ENCODE measurements at places on chromosomes 11 and 22.
A peak's percentile ranks its signal among the peaks of the same experiment; 100 is the strongest.

GRCh38 chr11:77799338-77799737, 21.2 kb downstream of the RSF1 start:
- no peak for DNase-seq

- no peak for DNase-seq
Measured at GRCh38 chr11:130208241-130209127, 48.9 kb downstream of the ST14 start.

DNA sequence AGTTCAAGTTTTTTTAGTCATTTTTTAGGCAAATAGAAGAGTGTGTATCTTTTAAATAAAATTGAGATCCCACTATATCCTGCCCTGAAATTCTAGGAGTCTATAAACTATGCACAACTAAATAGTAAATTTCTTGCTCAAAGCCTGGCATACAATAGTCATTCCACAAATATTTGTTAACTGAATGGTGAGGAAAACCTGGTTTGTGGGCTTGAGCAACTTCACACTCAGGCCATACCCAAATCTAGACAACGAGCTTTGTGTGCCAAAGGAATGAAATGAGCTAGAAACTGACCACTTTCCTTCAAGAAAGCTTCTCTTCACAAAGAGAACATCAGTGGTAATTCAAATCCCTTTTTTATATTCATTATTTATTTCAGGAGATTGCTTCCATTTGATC, 39.6 kb upstream of the AMOTL1 start:
- no peak for DNase-seq

DNA sequence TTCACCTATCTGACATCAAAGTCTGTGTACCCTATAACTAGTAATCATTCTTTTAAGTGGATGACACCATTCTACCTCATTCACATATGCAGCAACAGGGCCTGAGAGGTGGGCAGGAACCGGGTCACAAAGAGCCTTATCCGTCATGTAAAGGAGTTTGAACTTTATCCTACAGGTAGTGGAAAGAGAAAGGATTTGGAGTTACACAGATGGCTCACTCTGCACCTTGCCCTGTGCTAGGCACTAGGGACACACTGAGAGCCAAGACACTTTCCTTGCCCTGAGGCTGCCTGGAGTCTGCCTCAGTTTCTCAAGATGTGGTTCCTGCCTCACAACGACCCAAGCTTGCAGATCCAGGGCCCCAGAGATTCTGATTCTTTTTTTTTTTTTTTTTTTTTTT, 14.3 kb upstream of the ACER3 start:
- no peak for DNase-seq

GRCh38 chr11:2315395-2316168, 13.8 kb downstream of the TSPAN32 start:
- DNase-seq: no peak

- no peak for DNase-seq
Measured at GRCh38 chr22:49789289-49790141, 38.2 kb downstream of the BRD1 start.

DNA sequence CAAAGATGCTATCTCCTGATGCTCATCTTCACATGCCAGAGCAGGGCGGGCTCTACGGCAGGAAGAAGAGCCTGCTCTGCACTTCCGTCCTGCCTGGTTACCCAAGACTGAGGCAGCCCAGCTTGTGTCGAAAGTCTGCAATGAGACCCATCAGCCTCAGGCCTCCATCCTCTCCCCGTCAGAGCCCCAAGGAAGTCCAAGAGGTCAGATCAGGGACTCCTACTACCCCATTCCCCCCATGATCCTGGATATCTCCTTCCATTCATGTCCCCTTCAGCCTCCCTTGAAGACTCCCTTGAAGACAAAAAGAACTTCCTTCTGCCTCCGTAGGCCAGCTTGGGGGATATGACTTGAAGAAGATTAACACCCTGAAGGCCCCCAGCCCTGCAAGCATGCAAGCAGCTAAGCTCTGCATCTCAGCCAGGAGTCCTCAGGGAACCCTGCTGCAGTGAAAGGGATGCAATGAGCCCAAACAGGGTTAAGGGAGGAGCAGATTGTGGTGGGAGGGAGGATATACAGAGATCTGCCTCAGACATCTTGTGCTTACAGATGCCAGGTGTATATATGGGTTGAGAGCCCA, 85.6 kb downstream of the TRIM29 start:
- no peak for DNase-seq

DNA sequence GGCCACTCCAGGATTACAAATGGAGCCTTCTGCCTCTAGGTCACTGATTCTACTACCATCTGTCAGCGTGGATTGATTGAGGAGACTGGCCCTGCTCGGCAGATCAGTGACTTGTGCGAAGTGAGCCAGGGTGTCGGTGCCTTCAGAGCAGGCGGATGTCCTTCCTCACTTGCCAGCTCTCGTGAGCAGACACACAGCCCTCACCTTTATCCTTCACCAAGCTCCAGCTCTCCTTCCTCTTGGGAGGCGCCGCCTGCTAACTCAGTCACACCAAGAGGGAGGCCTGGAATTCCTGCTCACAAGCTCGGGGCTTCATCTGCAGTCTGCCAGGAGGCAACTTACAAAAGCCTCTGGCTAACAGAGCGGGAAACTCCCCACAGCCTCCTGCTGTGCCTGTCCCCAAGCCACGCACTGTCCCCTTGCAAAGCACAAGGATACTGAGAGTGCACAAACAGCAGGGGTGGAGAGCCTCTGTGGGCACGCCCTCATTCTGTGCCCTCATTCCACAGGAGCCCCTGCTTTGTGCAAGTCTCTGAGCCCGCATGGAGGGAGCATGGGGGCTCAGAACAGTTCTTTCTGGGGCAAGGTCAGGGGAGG, 3.5 kb upstream of the TCF20 start:
- DNase-seq: no peak

GRCh38 chr11:21119411-21119810, 450.0 kb downstream of the NELL1 start:
- no peak for DNase-seq

- no peak for DNase-seq
Measured at GRCh38 chr11:93942176-93942575, 79.0 kb upstream of the HEPHL1 start.

GRCh38 chr11:70352601-70353000, 45.7 kb upstream of the CTTN start:
- DNase-seq: no peak

GRCh38 chr22:43256569-43256968, 69.6 kb upstream of the TTLL12 start:
- DNase-seq: no peak

DNA sequence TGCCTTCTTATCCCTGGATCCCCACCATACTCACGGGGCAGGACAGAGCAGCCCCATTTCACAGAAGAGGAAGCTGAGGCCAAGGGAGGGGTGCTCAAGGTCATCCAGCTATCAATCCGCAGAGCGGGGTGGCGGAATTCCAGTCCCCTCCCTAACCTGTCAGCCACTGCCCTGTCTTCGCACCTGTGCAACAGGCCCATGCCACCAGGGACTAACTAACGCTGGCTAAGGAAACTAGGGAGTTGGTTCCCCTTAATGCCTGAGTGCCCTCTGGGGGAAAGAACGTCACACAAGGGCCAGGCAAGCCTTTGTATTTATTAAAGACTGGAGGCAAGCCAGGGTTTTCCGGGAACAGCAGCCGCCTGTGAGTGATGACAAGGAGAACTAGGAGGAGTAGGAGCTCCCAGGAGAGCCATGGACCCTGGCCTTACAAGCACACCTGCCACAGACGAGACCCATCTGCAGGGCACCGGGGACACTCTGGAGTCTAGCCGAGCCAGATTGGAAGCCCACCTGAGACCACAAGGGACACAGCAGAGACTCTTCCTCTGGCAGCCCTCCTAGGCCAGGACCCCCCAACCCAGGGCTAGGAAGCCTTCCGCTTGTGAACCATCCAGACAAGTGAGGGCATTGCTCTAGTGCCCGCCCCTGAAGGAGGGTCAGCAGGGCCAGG, 64.4 kb downstream of the MYH9 start:
- peak; percentile 70 for DNase-seq

DNA sequence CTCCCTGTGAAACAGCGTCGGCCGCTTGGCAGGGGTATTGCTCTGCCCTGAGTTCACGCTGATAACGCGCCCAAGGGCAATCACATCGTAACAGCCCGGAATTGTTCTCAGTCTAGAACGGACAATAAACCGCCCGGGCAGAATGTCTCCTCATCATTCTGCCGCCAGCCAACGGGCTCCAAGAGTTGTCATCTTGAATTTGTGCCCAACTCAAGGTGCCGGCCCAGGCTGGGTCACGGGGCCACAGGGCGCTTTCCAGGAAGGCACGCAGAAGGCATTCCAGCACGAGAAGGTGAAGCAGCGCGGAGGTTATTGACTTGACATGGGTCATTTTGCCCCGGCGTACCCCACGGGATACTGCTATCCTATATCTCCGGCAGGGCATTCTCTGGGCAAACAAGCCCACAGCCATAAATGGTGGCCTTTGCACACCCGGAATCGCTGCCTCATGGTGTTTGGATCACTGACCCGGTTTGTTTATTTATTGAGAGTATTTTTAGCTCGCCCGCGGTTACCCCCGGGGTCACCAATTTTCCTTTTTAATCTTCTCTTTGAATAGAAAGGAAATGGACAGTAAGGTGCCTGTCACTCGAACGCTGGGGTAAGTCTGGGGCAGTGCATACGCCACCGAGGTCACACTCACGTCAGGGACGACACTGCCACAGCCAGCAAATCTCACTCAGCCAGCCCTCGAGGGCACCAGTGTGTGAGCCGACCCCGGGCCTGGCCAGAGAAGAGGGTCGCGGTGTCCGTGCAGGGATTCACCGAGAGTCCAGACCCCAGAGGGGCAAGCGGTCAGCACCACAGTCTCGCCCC, 72.4 kb upstream of the FGF3 start:
- DNase-seq: no peak

- no peak for DNase-seq
Measured at GRCh38 chr11:73473252-73473651, 97.1 kb downstream of the RELT start.

- no peak for DNase-seq
Measured at GRCh38 chr11:132187386-132187785, 817.0 kb downstream of the NTM start.

DNA sequence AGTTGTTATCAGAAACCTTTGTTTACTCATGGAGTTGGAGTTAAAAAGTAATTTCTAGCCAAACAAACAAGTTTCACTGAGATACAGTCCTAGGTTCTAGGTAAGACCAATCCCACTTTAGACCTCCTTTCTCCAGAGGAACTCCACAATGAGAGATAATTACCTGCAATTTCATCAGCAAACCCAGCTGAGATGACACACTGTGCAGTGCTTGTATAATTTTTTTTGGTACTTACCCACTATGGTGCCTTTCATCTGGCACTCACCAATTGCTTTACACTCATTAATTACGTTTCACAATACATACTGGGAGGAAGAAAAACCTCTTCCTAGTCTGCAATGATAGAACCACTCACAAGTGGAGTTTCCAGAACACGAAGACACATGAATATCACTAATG, 1.8 kb upstream of the MUC15 start:
- DNase-seq: no peak

DNA sequence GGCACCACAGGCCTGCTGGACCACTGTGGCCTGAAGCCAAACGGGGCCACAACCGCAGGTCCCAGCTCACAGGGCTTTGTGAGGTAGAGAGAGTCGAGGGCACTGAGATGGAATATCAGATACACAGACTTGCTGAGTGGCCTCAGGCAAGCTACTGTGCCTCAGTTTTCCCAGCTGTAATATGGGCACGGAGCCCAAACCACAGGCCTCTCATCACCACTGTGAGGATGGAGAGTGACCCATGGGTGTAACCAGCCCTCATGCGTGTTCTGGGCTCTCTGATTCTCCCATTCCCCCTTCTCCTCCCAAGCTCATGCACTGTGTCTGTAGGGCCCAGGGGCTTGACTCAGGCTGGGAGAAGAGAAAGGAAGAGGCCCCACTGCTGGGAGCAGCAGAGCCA, 4.2 kb downstream of the UNC93B1 start:
- DNase-seq: no peak

- no peak for DNase-seq
Measured at GRCh38 chr11:35247863-35248262, 108.9 kb downstream of the CD44 start.

- DNase-seq: no peak
Measured at GRCh38 chr11:76656571-76657081, 13.9 kb downstream of the LRRC32 start.

DNA sequence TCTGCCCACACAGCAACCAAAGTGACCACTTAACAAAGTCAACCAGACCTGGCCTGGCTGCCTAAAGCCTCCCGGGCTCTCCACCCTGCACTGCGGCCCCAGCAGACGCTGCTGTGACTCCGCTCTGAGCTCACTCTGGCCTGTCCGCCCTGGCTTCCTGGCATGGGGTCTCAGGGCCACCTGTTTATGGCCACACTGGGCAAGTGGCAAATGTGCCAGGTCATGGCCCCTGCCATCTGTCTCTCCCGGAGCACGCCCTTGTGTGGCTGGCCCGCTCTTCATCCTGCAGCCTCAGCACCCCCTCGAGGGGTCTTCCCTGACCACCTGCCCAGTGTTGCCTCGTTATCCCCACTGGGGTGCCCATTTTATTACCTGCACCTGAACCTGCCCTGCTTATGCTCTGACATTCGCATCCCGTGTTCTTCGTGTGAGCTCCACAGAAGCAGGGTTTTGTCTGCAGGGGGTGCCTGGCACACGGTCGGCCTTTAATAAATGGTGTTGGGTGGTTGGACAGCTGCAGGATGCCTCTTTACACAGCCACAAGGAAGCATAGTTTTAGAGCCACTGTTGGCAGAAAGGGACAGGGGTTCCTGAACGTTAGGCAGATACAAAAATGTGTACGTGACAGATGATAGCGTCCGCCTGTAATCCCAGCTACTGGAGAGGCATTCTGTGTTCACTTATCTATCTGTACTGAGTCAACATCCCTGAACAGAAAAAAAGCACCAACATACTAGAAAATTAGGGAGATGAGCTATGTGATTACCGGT, 785.6 kb downstream of the TBC1D22A start:
- no peak for DNase-seq

GRCh38 chr22:38782402-38783094, 11.4 kb downstream of the DNAL4 start:
- DNase-seq: no peak

DNA sequence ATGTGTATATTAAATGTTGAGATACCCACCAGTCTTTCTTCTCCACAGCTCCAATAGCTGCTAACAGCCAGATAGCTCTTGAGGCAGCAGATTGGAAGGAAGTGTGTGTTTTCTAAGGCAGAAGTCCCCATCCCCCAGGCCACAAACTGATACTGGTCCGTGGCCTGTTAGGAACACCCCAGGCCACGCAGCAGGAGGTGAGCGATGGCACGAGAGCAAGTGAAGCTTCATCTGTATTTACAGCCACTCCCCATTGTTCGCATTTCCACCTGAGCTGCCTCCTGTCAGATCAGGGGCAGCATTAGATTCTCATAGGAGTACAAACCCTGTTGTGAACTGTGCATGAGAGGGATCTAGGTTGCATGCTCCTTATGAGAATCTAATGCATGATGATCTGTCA, 12.7 kb downstream of the CCDC73 start:
- DNase-seq: no peak

DNA sequence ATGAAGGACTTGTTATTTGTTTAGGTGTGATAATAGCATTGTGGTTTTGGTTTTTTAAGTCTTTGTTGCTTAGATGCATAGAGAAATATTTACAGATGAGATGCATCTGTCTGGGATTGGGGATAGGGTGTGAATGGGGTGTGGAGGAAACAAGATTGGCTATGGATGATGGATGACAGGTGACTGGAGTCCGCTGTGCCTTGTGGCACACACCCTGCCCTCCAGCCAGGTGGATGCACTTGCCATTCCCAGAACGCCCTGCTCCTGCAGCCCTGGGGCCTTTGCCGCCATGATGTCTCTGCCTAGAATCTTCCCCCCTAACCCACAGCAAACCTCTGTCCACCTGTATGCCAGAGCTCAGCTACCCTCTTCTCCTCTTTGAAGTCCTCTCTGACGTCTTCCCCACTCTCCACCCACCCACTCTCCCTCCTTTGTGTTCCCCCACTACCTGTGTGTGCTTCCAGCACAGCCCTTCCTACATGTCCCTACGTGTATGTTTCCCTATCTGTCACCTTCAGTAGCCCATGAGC, 54.7 kb downstream of the WNT11 start:
- DNase-seq: no peak

Data from spinal cord (tissue), 10 donors.